Right lung (tissue), 10 donors: ENCODE measurements at places on chromosomes 1 and 21. TPM values are rescaled to one million over a fixed set of nuclear protein-coding genes. Genes with fewer than 3 reads are reported as not detected.

DNA sequence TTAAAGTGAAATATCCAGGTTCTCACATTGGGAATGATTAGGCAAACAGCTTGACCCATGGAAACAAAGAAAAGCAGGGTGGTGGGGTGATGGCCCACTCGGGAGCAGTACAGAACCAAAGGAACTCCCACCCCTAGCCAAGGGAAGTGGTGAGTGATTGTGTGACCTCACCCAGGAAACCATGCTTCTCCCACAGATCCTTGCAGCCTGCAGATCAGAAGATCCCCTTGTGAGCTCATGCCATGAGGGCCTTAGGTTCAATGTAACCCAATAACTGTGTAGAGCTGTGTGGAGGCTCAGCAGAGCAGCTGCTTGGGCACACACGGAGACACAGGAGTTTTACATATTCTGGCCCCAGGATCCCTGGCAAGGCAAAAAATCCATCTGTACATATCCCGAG lies 311.8 kb upstream of the DPYD start:
- DNase-seq: no peak

DNA sequence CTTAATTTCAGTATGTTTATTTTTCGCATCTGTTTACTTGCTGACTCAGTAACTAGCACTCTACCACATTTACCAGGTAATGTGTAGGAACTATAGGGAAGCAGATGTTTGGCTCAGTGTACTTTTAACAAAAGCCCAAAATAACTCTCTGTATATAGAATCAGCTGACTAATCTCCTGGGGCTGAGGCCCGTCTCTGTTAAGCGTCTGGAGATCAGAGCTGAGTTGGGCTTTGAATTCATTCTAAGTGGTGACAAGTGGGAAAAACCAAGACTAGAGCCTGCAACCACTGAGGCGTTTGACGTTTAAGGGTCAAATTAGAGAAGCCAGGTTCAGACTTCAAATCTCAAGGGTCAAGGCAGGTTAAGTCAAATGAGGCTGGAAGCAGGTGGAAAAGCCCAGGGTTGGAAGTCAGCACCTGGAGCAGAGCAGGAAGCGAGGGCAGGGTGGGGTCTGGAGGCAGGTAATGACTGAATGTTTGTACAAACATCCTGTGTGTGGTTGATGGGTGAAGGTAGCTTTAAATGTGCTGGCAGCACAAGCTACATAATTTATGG lies 56.8 kb upstream of the LYST start:
- DNase-seq: no peak

COL11A1 gene
- polyA plus RNA-seq: 34.2 TPM

DNA sequence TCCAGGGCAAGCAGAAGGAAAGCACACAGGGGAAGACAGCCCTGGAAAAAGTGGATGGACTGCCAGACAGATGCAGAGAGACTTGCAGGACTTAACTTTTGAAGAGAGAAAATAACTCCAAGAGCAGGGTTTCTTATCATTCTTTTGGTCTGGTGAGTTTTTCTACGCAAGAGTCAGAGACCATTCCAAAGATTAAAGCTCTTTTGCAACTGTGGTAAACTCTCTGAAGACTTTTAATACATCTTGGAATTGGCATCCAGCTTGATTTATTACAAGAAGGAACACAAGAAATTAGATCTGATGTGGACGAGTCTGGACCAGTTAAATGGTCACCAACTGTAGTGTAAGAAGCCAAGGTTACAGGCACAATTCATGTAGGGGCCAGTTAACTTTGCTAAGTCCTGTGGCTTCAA lies 153.4 kb downstream of the SIPA1L2 start:
- no peak for DNase-seq

DNA sequence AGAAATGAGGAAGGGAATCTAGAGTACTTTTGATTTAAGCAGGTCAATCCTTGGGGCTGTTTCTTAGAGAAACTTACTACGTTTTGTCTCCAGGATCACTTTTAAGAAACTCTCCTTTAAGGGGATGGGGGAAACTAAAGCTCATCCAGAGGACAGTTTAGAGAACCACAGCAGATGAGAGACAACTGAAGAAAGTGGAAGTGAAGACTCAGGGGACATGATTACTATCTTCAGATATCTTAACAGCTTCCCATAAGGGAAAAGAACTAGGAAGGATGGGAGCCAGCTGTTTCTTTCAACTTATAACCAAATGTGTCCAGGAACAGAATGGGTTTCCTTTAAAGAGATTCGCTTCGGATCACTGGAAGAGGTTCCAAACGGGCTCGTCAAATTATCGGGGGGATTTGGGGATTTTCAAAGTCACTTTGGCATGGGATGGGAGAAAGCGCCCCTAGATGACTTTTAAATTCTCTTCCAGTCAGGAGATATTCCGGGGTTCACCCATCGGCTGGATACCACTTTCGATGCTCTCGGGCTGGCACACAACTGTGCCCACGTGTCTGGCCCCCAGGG lies 1.2 kb downstream of the SCMH1 start:
- peak; percentile 34 for DNase-seq

GRCh38 chr1:166166329-166166697 lies 488 bp downstream of the FAM78B start:
- DNase-seq: no peak
